CD4-positive, alpha-beta T cell treated with Interleukin-4 for 4 hours (primary cell): ENCODE measurements at places on chromosomes 3 and 15.
A peak's percentile ranks its signal among the peaks of the same experiment; 100 is the strongest.

DNA sequence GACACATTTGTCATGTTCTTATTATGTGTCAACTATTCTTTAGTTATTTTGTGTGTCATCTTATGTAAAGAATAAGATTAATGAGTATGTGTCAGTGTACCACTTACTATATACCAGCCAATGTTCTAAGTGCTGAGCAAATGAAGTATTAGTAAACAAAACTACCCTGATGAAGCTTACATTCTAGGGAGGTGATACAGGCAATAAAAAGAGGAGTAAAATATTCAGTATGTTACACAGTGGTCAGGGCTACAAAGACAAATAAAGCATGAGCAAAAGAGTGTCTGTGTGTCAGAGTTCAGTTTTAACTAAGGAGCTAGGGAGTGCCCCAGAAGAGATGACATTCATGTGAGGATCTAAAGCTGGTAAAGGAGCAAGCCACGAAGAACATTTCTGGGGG, 79.1 kb downstream of the TRPC1 start:
- no peak for DNase-seq

GRCh38 chr3:194492001-194492400, 5.2 kb upstream of the ATP13A3 start:
- no peak for DNase-seq

DNA sequence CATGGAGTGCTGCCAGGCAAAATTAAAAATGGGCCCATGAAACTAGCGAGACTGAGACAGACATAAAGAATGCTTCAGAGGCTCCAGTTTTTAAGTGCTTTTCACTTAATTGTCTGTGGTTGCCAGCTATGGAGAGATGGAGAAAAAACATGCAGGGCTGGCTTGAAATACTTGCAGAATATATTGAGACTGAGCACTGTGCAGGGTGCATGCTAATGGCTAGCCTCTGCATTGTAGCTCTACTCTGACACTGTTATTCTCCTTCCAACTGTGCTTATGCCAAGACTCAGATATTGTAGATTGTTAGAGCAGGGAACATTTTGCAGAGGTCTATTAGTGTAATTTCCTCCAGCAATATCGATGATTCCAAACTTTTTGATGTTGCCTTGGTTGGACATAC, 735.0 kb downstream of the PDCD6IP start:
- DNase-seq, result no peak

DNA sequence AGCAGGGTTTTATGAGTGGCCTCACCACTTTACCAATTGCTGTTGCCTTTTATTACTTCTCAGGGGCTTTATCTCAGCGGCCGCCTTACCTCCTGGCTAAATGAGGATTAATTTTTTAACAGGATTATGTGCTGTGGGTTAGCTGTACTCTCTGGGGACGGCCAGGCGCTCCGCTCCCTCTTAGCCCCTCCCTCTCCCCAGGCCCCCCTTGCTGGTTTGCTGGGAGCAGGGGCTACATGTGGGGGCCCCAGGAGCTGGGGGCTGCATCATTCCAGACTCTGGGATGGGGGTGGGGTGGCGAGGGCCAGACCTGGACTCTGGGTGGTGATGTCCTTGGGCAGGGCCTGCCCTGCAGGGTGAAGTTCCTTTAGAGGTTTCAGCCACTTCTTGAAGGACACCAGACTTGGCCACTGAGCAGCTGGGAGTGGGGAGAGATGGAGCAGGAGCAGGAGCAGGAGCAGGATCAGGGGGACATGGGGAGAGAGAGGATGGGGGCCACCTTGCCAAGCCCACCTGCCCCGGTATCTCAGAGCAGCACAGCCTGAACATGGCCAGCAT, 196.1 kb downstream of the GOLGA6L6 start:
- no peak for DNase-seq

GRCh38 chr3:147359177-147360050, 46.9 kb downstream of the ZIC4 start:
- DNase-seq, result no peak

DNA sequence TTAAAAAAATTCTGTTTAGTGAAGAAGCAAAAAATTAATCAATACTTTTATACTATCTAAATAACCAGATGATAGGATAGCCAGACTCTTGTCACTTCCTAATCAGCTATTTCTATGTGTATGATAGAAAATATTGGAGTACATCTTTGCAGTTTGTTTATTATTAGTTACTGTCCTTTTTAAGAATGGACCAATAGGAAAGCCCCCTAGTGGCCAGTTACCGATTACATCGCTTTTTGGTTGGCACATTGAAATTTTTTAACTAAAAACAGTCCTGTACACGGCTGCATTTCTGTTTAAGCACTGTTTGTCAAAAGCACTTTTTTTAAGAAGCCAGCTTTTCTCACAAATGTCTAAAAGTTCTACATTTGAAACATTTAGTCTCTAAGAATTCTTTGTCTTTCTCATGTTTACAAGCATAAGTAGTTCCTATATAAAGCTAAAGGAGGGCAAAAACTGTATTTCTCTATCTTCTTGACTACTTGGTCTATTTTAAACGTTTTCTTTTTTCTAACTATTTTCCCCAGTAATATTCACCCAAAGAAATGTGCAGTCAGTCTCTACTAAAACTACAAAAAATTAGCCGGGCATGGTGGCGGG, 253.2 kb upstream of the LRTM1 start:
- no peak for DNase-seq

DNA sequence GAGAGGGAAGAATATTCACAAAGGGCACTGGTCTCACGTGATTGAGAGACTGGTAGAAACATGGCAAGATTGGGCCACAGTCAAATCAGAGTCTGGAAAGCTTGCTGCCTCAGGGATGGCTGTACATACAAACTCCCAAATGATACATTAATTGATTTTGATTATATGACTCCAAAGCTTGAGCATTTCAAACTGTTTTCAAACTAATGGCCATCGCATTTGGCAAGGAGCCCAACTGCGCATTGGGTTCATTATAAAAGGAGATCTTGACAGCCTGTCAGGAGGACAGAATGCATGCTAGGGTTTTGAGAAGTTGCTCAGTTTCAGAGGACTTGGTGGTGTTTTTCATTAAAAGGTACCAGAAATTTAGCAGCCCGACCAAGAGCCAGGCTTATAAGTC, 117.7 kb downstream of the PTPRG start:
- no peak for DNase-seq

- no peak for DNase-seq
Measured at GRCh38 chr15:84819291-84819768, 2.2 kb downstream of the ALPK3 start.

GRCh38 chr3:71868876-71869275, 83.9 kb upstream of the PROK2 start:
- DNase-seq, result no peak

GRCh38 chr15:39270221-39270855, 310.5 kb upstream of the THBS1 start:
- no peak for DNase-seq

DNA sequence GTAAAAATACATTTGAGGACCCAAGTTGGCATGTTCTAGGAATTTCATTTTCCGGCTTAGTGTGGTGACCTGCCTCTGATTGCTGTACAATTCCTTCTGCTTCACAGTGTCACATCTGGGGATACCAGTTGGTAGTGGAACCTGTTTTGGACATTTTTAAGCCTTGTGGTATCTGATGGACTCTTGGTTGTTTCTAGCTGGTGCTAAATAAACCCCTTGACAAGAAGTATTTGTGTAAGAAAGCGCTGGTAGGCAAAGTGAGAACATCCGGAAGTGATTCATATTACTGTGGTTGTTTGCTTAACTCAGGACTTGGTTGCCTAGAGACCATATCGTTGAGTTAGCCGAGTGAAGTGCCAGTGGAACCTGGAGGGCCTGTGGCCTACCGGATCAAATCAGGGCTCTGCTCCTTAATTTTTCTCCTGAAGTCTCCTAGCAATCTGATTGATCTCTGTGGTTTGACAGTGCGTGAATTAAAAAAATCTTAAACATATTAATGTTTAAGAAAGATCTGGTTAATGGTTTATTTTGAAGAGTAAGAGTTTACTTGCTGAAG, 12.8 kb downstream of the IQGAP1 start:
- peak; percentile 94 for DNase-seq

GRCh38 chr15:90008607-90009006, 7.5 kb downstream of the ZNF710 start:
- no peak for DNase-seq

GRCh38 chr3:109369510-109369909, 32.2 kb upstream of the DPPA4 start:
- DNase-seq, result no peak

- no peak for DNase-seq
Measured at GRCh38 chr3:161957467-161957866, 460.9 kb downstream of the OTOL1 start.

DNA sequence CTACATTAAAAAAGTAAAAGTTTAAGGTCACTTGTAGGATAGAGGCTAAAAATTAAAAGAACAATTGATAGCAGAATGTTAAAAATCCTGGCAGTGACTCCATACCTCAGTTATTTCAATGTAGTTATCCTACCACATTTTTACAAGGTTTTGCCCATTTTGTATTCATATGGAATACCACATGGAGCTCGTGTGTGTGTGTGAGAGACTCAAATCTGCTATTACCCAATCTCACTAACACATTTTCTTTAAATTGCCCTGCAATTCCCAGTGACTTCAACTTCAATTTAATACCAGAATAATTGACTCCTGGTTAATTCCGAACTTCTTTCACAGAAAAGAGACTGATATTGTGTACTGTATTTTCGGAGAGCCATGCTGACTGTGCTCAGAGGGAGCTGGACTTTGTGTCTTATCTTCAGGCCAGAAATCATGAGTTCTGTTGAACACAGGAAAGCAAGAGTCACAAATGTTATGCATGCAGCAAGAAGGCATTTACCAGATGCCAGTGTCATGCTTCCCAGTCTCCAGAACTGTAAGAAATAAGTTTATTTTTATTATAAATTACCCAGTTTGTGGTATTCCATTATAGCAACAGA, 529.0 kb upstream of the NECTIN3 start:
- DNase-seq, result no peak

DNA sequence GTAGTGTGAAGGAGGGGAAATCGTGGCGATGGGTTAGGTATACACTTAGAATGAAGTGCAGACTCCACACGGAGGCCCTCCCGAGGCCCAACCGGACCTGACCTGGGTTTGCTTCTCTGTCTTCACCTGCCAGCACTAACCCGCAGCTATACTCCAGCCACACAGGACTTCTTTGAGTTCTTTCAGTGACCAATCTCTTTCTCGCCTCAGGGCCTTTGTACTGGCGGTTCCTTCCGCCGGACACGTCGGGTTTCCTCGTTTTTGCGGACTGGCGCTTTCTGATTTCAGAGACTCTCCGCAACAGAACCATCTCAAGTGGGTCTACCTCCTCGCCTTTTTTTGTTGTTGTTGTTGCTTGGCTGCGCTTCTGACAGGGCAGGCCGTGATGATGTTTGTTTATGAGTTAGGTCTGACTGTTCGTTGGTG, at the start of gene NEIL1:
NEIL1 (plus strand) TSS at position 244 of the 426 bp plus-strand sequence. CDS start 1,867 bp downstream, outside the sequence.
- no peak for DNase-seq
